ENCODE measurements at places on chromosomes 3 and 15.

DNA sequence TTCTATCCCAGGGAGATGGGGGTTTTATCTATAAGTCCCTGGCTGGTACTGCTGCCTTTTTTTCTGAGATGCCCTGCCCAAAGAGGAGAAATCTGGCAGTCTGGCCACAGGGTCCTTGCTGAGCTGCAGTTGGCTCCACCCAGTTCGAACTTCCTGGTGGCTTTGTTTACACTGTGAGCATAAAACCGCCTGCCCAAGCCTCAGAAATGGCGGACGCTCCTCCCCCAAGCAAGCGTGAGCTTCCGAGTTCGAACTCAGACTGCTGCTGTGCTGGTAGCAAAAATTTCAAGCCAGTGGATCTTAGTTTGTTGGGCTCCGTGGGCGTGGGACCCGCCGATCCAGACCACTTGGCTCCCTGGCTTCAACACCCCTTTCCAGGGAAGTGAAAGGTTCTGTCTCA is 126.8 kb upstream of the SUCLG2 start:
- no peak for DNase-seq

DNA sequence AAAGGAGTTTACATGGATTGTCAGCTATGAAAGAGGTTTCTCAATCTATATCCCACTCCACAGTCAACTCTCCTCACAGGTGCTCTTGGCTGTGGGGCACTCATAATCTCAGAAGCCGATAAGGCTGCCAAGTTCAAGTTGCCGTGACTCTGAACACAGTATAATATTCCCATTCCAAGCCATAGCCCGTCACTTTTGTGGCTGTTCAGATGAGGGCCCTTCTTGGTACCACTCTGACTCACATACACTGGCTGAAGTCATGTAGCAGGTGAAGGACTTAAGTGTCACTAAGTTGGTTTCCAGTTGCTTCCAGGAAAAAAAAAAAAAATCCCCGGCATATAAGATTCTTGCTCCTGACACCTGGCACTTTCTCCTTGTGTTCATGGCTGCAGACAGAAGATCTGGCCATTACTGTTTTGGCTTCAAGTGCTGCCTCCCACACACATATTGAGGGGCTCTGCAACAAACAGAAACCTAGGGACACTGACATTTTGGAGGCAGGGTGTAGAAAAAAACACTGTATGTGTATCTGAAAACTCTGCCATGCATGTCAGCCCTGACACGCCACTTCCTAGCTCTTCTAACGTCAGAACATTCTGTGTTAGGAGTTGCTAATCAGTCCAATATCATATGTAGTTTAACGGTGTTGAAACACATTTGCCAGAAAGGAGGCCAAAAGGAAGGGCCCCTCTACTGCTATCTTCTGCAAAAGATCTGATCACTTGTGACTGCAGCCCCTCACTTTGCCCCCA is 170.2 kb upstream of the ICE2 start:
- DNase-seq = no peak

- no peak for DNase-seq
These were observed 2.2 kb downstream of the NXPE3 start for GRCh38 chr3:101781166-101781565.

DNA sequence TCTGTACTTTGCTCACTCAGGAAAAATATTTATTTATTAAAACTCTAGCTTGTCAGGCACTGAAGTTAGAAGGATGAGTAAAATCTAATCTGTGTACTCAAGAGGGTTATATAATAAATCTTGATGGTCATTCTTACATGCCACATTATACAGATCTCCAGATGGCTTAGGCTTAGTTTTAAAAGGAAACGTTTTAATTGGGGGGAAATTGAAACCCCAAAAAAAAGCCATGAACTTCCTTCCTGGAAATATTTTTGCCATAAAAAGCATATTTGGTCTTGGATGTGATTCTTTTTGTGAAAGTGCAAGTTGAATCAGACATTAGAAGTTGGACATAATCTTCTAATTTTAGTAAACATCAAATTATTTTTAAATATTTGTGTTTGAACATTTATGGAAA is 6.0 kb downstream of the SENP8 start:
- DNase-seq = no peak

DNA sequence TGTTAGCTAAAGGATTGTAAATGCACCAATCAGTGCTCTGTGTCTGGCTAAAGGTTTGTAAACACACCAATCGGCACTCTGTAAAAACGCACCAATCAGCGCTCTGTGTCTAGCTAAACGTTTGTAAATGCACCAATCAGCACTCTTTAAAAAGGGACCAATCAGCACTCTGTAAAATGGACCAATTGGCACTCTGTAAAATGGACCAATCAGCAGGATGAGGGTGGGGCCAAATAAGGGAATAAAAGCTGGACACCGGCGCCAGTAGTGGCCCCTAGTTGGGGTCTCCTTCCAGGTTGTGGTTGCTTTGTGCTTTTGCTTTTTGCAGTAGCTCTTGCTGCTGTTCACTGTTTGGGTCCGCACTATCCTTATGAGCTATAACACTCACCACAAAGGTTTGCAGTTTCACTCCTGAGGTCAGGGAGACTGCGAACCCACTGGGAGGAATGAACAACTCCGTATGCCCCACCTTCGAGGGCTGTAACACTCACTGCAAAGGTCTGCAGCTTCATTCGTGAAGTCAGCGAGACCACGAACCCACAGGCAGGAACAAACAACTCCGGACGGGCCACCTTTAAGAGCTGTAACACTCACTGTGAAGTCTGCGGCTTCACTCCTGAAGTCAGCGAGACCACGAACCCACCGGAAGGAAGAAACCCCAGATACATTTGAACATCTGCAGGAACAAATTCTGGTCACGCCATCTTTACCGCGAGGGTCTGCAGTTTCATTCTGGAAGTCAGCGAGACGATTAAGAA is 1.1 kb upstream of the SUCLG2 start:
- no peak for DNase-seq

DNA sequence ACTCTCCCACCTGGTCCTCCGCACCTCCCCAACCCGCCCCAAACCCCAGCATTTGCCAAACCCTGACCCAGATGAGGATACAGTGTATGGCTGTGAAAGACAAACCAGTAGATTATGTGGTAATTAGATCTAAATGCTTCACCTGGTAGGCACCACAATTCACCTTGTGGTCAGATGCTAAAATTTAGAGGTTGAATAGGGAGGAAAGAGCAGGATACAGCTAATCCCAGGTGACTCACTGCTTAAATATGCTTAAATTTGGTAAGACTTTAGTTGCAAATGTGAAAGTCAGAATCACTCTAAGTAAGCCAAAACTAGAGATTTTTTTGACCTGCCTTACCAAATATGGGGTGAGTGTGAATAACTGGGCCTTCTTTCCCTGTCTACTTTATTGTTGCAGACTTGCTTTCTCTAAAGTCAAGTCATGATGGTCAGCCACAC is 105.5 kb downstream of the MME start:
- DNase-seq = no peak

- no peak for DNase-seq
These were observed 394.6 kb downstream of the ZNF385D start for GRCh38 chr3:21356402-21356801.

- DNase-seq = peak; percentile 64
These were observed 98.1 kb upstream of the STRIT1 start for GRCh38 chr3:155391551-155391958.

DNA sequence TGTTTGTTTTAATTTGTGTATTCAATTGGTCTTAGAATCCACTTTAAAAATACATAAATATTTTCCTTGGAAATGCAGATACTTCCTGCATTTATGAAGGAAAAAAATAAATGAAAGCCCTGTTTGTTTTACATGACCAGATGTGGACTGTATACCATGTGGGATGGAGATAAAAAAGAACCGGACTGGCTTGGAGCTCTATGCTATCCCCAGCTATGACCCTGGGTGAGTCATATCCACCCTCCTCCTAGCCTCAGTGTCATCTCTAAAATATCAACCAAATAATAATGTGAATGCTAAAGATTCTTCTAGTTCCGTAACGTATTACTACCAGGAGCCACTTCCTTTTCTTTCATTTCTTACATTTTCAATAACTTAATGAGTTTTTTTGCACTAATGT is 44.5 kb upstream of the PDZRN3 start:
- no peak for DNase-seq

DNA sequence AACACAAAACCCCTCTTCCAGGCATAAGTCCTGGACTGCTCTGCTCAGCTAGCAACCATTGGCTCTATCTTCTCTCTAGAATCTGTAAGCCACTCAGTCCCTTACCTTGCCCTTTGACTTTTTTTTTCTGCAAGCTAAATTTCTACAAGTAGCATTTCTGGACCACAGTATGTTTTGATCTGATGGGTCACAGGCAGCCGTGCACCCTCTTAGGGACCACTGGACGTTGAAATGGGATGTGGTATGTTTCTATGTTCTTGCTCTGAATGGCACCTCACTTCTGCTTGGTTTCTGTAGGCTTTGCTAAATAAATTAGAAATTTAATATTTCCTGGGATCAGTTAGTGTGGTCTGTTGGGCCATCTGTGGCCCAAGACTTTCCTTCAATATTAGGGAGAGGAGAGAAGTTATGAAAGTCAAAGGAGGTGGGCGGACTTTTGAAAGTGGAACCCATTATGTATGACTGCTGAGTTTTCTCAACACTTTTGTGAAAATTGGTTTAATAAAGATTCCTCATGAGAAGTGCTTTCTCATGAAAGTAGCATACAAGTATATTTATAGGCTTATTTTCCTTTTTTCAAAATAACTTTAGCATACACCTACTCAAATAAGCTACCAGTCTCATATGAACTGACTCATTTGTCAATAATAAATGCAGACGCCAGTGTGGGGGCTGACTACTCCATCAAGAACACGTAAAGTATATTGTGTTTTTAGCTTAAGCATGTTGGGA is 18.4 kb upstream of the TIPARP start:
- DNase-seq = no peak

GRCh38 chr3:184233127-184233843 is 3.9 kb downstream of the VWA5B2 start:
- DNase-seq = no peak

- DNase-seq = peak; percentile 44
These were observed 355.4 kb downstream of the OTOL1 start for GRCh38 chr3:161851941-161852566.

GRCh38 chr15:89132611-89133507 is 44.6 kb downstream of the ABHD2 start:
- no peak for DNase-seq

- DNase-seq = no peak
These were observed 103.0 kb downstream of the MYLK start for GRCh38 chr3:123781138-123781537.

DNA sequence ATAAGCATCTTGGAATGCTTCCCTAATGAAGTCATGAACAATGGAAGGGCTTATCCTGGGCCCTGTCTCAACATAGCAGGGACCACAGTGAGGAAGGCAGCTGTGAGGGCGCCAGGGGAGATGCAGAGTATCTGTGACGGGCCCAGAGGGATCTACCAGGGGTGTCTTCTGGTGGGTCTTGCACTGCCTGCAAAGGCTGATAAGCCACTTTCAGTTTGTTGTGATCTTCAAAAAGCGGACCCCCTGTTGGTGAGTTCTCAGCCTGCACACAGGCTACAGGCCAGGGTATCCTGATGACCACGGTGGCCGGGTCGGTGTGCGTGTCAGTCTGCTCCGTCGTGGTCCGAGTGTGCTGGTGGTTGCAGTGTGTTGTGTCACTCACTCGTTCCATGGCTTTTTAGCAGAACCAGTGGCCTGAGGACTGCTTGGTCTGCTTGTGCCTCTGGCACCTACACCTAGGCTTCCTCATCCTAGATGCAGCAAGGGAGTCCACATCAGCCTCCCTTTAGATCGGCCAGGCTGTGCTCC is 46.8 kb downstream of the CHDH start:
- no peak for DNase-seq

GRCh38 chr15:89021224-89021623 is 67.0 kb upstream of the ABHD2 start:
- DNase-seq = no peak

- DNase-seq = no peak
These were observed 159.8 kb downstream of the ALCAM start for GRCh38 chr3:105526360-105527111.

GRCh38 chr3:11335056-11335608 is 62.9 kb downstream of the ATG7 start:
- DNase-seq = peak; percentile 24

- no peak for DNase-seq
These were observed 215.1 kb downstream of the ITPR1 start for GRCh38 chr3:4708230-4708629.

DNA sequence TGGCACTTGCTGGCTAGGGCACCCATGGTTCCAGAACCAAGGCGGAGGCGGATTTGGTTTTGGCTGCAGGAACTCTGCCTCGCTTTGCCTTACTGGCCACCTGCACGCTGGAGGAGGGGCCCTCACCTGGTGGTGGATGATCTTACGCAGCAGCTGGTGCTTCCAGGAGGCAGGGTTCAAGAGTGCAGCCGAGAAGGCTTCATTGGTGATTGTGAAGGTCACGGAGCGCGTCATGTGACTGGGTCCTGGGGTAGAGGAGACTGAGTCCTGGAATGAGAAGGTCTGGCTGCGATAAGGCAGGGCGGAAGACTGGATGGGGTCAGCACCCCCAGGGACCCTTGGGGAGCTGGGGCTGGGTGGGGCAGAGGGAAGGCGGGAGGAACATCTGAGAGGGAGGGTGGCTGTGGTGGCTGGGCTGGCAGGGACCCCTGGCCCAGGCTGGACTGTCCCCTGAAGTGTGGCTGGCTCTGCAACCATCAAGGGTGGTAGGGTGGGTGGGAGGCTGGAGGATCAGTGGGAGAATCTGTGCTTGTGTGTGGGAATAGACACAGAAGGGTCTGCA is 25.8 kb upstream of the GOLGA6C start:
- DNase-seq = no peak

DNA sequence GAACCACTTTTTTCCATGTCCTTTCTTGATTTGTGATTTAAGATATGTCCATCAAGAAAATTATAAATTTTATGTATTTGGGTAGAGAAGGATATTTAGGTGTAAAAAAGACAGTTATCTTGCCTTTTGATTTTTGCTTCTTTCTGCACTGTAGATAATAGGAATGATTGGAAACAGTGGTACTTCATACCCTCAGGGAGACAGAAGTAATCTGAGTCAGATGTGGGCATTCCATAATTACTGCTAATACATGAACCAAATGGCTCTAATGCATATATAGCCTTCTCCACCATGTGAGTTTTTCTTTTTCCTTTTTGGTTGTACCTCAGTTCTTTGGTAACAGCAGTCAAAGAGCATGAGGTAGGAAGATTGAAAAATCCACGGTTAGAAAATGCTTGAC is 67.2 kb downstream of the RARB start:
- no peak for DNase-seq
